ENCODE measurements at places on chromosomes 5 and 9. TPM values are rescaled to one million over a fixed set of nuclear protein-coding genes. Genes with fewer than 3 reads are reported as not detected.

ATP6V1G1 gene
- 121 TPM for total RNA-seq

PCDHB10 gene
- 0.59 TPM for total RNA-seq

SLC36A2 gene
- not detected for total RNA-seq

NOXA1 gene
- not detected for total RNA-seq

ABLIM3 gene
- total RNA-seq: 51.7 TPM

TLX3 gene
- total RNA-seq: not detected

PCDHGA9 gene
- total RNA-seq: 1.2 TPM

PCDHGC5 gene
- total RNA-seq: 0.20 TPM

DPM2 gene
- 20.5 TPM for total RNA-seq

C5orf63 gene
- 5.9 TPM for total RNA-seq

LRRC26 gene
- not detected for total RNA-seq

KIAA0825 gene
- 2.5 TPM for total RNA-seq

CDX1 gene
- total RNA-seq: not detected

FOXD1 gene
- 0.05 TPM for total RNA-seq

LCNL1 gene
- total RNA-seq: not detected

INSYN2B gene
- total RNA-seq: 34.2 TPM

NR2F1-AS1 gene
- total RNA-seq: 7.9 TPM

FGF1 gene
- total RNA-seq: not detected

OR1J1 gene
- total RNA-seq: not detected

FREM1 gene
- not detected for total RNA-seq

NPR2 gene
- total RNA-seq: 7.9 TPM

SPATA9 gene
- total RNA-seq: 0.39 TPM

TOR2A gene
- total RNA-seq: 19.6 TPM

IRX2 gene
- not detected for total RNA-seq

PRDM12 gene
- total RNA-seq: not detected

PIP5K1B gene
- not detected for total RNA-seq

KCNV2 gene
- not detected for total RNA-seq

STKLD1 gene
- 0.49 TPM for total RNA-seq

C1QTNF2 gene
- 0.20 TPM for total RNA-seq

DBH gene
- total RNA-seq: not detected

PCDHGB1 gene
- 0.60 TPM for total RNA-seq

FOXD4L6 gene
- total RNA-seq: not detected

CFAP77 gene
- total RNA-seq: not detected

FOXD4L4 gene
- not detected for total RNA-seq

TLE1 gene
- total RNA-seq: 41.6 TPM

GALT gene
- 18.5 TPM for total RNA-seq

TMEM232 gene
- total RNA-seq: not detected

DPYSL3 gene
- 50.4 TPM for total RNA-seq

APBA1 gene
- total RNA-seq: 12.9 TPM

GARIN3 gene
- not detected for total RNA-seq

SH3PXD2B gene
- 15.7 TPM for total RNA-seq

FOXD4 gene
- total RNA-seq: not detected

PAPPA gene
- total RNA-seq: 0.25 TPM

IL6ST gene
- 265 TPM for total RNA-seq

KIF20A gene
- total RNA-seq: 78.7 TPM

CER1 gene
- total RNA-seq: not detected

SLC25A2 gene
- 0.15 TPM for total RNA-seq

ENTPD8 gene
- total RNA-seq: 1.5 TPM

EDIL3 gene
- total RNA-seq: 0.44 TPM

DMRT3 gene
- total RNA-seq: not detected

HSD17B4 gene
- 100 TPM for total RNA-seq
